ENCODE measurements at places on chromosomes 5 and 9. TPM values are rescaled to one million over a fixed set of nuclear protein-coding genes. Genes with fewer than 3 reads are reported as not detected.

Gene C9orf50
- total RNA-seq = 0.12 TPM

Gene KCNT1
- total RNA-seq = not detected

Gene TOPORS
- total RNA-seq = 45.7 TPM

Gene ANKRD55
- total RNA-seq = not detected

Gene GRIA1
- total RNA-seq = 0.44 TPM

Gene ANKRD31
- total RNA-seq = 0.11 TPM

Gene BAAT
- total RNA-seq = under 0.01 TPM

Gene SPATA31D4
- under 0.01 TPM for total RNA-seq

Gene ADCY2
- total RNA-seq = under 0.01 TPM

Gene STC2
- total RNA-seq = 120 TPM

Gene SH3TC2
- total RNA-seq = 4.8 TPM

Gene PDZD2
- 0.44 TPM for total RNA-seq

Gene HRCT1
- total RNA-seq = 0.25 TPM

Gene DMRT3
- total RNA-seq = not detected

Gene SLC9A3
- total RNA-seq = 1.2 TPM

Gene GARIN3
- not detected for total RNA-seq

Gene RNF180
- total RNA-seq = 3.4 TPM

Gene CDH6
- 21.6 TPM for total RNA-seq

Gene CTXN3
- total RNA-seq = not detected

Gene CLK4
- 22.5 TPM for total RNA-seq

Gene CARTPT
- not detected for total RNA-seq

Gene ARL10
- 12.5 TPM for total RNA-seq

Gene DIRAS2
- 1.4 TPM for total RNA-seq

Gene ABO
- total RNA-seq = not detected

Gene TLR4
- 2.5 TPM for total RNA-seq

Gene PCDHB16
- total RNA-seq = 0.33 TPM

Gene ACER2
- total RNA-seq = 1.8 TPM

Gene NSUN2
- total RNA-seq = 55.5 TPM

Gene AHRR
- total RNA-seq = 26.7 TPM

Gene PCDHGA9
- 4.2 TPM for total RNA-seq

Gene PAX5
- total RNA-seq = not detected

Gene ANGPTL2
- 24.1 TPM for total RNA-seq

Gene NRARP
- 0.12 TPM for total RNA-seq

Gene MEIKIN
- total RNA-seq = not detected

Gene EIF4E1B
- total RNA-seq = not detected

All from uterine smooth muscle cell (primary cell).